ENCODE measurements at places on chromosomes 6 and 20. TPM values are rescaled to one million over a fixed set of nuclear protein-coding genes. Genes with fewer than 3 reads are reported as not detected.

- DNase-seq, result no peak
Observed at GRCh38 chr6:18101271-18101670, 21.2 kb downstream of the NHLRC1 start.

- DNase-seq, result peak; percentile 65
Observed at GRCh38 chr6:84763003-84763885, 1.2 kb downstream of the TBX18 start.

DNA sequence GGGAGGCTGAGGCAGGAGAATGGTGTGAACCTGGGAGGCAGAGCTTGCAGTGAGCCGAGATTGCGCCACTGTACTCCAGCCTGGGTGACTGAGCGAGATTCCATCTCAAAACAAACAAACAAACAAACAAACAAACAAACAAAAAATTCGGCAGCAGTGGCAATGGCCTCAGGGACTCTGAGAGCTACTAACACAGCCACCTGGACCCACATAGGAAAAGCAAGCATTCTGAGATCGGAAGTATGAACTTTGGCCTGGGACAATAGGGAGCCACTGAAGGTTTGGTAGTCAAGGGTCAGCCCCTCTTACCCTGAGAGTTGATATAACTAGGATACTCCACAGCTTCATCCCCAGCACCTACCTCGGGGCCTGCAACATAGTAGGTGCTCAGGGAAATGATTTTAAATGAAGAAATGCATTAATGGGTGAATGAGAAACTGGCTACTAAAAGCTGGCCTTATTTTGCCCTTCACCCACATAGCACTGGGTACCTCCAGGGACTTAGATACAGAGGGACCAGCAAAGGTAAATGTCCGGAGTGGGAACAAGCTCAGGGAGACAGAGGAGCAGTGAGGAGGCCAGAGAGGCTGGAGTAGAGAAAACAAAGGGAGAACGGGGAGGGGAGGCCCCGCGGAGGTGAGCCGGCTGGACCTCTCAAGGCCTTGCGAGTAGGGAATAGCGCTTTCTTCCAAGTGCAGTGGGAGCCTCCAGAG lies 46.6 kb upstream of the PTGIS start:
- DNase-seq, result no peak

DNA sequence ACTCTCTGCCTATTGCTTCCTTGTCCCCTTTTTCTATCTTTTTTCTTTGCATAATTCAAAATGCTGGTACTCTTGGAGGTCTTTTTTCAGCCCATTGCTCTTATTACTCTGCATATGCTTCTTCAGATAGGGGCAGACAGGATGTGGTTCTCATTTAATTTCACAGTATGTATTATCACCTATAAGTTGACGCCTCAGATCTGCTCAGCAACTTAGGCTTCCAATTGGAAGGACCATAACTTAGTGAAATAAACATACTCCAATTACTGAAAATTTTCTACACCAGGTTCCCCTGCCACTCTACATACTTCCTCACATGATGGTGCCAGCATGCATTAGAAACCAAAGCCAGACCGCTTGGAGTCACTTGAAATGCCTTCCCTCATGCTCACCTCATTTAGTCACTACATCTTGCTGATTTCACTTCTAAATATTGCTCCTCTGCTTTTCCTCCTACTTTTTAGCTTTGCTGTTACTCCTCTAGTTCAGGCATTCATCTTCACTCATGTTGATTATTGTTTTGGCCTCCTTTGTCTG lies 34.5 kb upstream of the AHI1 start:
- DNase-seq, result no peak

GRCh38 chr6:53020005-53020744 lies 25.1 kb upstream of the GSTA4 start:
- DNase-seq, result no peak

DNA sequence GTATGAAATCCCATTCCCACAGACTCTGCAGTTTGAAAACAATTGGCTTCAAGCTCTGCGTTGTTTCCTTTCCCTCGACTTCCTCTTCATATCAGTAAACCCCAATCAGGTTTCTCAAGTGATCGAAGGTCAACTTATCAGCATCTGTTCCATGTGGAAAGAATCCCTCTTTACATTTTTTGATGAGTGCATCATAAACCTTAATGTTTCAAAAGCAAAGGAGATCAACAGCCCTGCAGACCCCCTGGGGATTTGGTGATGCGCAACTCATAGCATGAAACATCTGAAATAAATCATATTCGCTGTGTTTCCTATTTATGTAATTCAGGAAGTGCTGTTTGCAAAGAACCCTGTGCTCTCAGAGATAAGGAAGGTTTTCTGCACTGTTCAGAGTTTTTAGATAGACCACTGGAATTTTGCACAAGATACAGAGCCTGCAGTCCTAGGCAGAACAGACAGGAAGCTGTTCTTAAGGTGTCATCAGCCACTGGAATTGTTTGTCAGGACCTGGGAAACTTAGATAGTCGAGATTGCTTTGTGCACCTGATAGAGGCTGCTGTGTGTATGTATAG lies 216.0 kb downstream of the HIVEP2 start:
- DNase-seq, result peak; percentile 24

GRCh38 chr6:10390495-10391298 lies 24.2 kb downstream of the TFAP2A start:
- DNase-seq, result no peak

- DNase-seq, result no peak
Observed at GRCh38 chr20:25051386-25052155, 6.4 kb downstream of the ACSS1 start.

- no peak for DNase-seq
Observed at GRCh38 chr20:53774461-53775203, 181.0 kb upstream of the ZNF217 start.

DNA sequence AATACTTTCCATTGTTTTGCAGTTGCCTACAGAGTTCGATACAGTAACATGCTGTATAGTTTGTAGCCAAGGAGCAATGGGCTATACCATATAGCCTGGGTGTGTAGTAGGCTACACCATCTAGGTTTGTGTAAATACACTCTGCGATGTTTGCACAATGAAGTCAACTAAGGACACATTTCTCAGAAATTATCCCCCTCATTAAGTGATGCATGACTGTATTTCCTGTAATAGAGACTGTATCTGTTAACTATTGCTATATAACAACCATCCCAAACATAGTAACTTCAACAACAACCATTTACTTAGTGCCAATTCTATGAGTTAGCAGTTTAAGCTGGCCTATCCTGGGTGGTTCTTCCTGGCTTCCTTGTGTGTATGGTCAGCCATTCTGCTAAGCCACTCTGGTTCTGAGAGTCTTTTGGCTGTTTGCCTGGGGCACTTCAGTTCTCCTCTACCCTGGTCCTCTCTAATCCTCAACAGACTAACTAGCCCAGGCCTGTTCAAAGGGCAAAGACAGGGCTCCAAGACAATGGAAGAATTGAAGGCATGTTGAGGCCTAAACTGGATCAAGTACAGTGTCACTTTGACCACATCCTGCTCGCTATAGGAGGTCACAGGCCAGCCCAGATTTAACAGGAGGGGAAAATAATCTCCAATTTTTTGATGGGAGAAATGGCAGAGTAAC lies 124.0 kb downstream of the PLCB1 start:
- DNase-seq, result no peak

GRCh38 chr6:30557683-30557981 lies 537 bp downstream of the PRR3 start:
- no peak for DNase-seq

- DNase-seq, result no peak
Observed at GRCh38 chr6:108687921-108688320, 127.2 kb downstream of the FOXO3 start.

DNA sequence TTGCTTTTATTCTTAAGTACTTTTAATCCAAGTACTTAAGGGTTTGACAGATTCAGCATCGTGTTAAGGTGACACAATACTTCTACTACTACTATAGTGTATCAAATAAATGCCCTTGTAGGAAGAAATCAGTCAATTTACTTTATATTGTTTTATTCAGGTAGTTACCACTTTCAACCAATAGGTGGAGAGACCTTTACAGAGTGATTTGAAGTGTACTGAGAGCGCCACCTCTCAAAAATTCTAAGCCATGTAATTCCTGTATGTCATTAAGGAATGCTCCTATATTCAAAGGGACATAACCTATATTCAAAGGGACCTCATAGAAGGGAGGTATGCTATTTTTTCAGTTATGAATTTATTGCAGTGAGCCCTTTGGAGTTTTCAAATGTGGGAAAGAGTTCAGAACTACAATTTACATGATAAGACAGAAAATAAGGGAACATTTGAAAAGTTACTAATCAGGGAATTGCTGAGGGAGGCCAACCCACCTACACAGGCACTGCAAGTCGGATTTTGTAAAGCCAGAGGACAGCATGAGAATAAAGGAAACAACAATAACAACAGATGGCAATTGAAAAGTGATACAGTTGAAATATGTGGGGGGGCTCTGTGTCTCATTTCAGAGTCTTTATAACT lies 955.6 kb downstream of the TBC1D32 start:
- DNase-seq, result no peak

- no peak for DNase-seq
Observed at GRCh38 chr20:677957-678356, 2.4 kb upstream of the SCRT2 start.

The SIRPA gene
- total RNA-seq, result 38.4 TPM

The TNXB gene
- total RNA-seq, result 143 TPM

The ZC2HC1B gene
- total RNA-seq, result not detected

The ADGRF5 gene
- 56.9 TPM for total RNA-seq

The HFE gene
- total RNA-seq, result 8.8 TPM

The DNAH8 gene
- not detected for total RNA-seq

The MEP1A gene
- total RNA-seq, result not detected

The RBM39 gene
- 143 TPM for total RNA-seq

All from left cardiac atrium (tissue), 4 donors.